ENCODE measurements at places on chromosomes 16 and 17.

DNA sequence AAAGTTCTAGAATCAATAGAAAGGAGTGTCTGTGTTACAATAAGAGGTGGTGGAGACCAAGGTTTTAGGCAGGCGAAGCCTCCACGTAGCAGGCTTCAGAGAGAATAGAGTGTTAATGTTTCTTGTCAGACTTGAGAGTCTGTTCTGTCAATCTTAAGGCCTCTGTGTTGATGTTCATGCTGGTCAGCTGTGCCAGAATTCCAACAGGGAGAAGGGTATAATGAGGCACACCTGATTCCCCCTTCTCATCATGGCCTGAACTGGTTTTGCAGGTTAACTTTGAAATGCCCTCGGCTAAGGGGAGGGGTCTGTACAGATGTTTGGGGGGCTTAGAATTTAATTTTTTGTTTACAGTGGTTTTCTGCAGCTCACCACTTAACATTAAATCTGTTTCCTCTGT is 46.0 kb downstream of the RNF112 start:
- DNase-seq = no peak

DNA sequence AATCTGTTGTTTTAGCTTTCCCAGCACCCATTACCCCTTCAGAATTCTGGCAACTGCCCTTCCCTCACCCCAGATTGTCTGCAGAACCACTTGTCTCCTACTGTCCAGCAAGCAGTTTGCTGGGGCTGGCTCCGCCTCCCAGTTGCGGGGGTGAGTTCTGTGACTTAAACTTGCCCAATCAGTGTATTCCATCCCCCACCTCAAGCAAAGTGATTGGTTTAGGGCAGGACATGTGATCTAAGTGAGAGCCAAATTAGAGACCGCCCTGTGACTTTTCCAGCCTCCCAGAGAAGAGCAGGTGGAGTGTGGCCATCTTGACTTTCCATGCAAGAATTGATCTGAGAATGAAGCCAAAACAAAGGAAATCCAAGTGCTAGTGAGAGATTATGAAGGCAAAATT is 22.7 kb upstream of the SRCIN1 start:
- no peak for DNase-seq

DNA sequence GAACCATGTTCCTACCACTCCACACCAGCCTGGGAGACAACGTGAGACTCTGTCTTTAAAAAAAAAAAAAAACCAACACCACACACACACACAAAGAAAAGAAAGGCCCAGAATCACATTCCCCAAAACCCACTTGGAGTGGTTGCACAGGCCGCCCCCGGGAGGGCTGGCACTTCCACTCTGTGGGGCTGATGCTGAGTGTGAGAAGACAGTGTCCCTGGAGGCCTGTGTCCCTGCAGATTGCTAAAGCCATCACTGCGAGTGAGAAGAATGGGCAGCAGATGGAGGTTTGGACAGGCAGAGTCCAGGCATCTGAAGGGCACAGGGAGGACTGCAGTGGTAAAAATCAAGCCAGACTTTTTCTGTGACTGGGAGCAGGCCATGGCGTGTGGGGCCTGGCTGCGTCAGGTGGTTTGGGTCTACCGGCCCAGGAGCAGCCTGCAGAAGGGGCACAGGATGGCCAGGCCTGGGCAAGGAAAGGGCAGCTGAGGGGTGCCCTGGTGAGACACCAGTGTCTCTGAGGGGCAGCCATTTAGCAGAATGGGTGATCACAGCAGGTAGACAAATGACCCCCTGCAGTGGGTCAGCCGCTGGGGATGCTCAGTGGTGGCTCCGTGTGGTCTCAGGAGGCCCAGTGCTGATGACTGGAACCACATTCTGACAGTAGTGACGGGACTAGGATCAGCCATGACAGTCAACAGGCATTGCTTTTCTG is 13.1 kb downstream of the CTRB2 start:
- DNase-seq = no peak

GRCh38 chr16:2091547-2092255 is 43.9 kb downstream of the TSC2 start:
- DNase-seq = no peak

- no peak for DNase-seq
Measured at GRCh38 chr16:8594149-8594666, 3.9 kb upstream of the TMEM114 start.

DNA sequence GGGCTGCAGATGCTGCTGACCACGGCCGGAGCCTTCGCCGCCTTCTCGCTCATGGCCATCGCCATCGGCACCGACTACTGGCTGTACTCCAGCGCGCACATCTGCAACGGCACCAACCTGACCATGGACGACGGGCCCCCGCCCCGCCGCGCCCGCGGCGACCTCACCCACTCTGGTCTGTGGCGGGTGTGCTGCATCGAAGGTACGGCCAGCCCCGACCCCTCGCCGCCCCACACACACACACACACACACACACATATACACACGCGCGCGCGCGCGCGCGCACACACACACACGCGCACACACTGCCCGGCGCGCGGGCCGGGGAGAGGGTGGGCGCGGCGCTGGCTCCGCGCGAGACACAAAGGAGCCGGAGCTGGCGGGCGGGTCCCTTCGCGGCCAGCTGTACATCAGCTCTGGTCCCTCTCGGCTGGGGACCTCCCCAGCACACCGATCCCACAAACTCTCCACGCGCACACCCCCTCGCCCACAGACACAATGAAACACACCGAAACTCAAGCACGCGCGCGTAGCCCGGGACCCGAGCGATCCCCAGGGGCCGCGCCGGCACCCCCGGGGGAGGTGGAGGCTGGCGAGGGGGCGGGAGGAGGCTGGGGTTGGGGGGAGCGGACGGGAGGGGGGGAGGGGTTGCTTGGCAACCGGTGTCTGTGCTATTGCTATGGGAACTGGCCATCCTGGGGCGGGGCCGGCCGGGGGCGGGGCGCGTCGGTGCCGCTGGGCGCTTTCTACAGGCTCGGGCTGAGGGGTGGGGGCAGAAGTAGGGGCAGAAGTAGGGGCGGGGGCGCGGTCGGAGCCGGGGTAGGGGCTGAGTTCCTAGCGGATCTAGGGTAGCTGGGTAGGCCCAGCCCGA is 658 bp downstream of the CACNG4 start:
- peak; percentile 87 for DNase-seq

DNA sequence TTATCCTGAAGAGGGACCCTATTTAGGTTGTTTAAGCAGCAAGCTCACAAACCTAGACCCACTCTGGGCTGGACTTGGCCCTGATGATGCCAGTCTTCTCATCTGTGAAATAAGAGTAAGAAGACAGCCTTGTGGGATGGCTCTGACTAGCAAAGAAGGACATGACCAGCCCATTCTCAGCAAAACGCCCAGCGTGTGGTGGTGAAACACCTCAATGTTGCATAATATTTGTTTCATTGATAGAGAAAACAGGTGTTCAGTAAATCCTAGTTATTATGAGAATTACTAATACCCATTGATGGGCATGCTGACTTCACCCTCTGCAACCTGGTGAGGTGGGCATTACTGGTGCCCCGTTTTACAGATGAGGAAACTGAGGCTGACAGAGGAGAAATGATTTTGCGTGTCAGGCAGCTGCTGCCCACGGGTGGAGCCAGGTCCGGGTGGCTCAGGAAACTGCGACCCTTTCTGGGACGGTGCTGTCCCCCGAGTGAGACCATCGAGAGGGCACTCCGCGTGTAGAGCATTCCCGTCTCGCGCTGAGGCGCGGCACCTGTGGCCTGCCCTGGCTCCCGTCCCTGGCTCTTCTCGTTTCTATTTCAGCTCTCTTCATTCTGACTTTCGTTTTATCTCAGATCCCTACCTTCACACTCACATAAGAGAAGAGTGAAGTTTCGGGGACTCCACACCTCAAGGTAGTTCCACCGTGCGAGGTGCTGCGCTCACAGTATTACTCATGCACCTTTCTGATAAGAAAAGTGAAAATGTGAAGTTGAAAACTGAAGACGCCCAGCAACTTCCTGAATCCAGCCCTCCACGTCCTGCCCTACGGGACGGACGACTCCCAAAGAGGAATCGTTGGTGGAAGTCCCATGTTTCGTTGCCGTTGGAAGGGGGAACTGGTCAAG is 48.5 kb downstream of the IRF8 start:
- no peak for DNase-seq

- no peak for DNase-seq
Measured at GRCh38 chr16:14354561-14355351, 275.3 kb downstream of the PARN start.

DNA sequence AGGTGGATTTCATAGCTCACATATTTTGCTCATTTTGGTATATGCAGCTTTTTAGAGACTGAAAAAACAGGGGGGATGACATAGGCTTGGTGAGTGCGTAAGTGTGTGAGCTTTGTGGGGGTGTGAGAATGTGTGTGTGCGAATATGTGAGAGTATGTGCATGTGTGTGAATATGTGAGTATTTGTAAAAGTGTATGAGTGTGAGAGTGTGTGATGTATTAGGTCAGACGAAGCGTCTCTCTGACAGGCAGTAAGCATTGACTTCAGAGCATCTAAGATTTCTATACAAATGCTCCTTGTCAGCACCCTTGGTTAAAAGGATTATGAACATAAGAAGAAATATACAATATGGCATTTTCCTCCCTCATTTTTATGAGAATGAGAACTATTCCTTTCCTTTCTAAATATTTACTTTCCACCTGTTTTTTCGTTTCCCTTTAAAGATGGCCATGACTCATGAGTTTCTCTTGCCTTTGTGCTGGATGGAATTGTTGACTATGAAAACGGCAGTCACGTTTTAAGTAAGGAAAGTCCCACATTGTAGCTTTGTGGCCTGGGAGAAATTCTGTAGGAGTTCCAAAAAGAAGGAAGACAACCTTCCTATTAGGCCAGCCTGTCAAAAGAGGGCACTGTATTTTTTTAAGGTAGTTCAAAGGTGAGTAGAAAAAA is 276.4 kb downstream of the FOXL1 start:
- DNase-seq = no peak

- DNase-seq = no peak
Measured at GRCh38 chr17:48468299-48468698, 38.3 kb upstream of the SKAP1 start.

- DNase-seq = no peak
Measured at GRCh38 chr16:57265850-57266530, 18.5 kb downstream of the PLLP start.

- no peak for DNase-seq
Measured at GRCh38 chr17:63540590-63540989, 9.7 kb upstream of the DCAF7 start.

GRCh38 chr16:88050952-88051660 is 99.9 kb downstream of the BANP start:
- DNase-seq = peak; percentile 9

- DNase-seq = peak; percentile 55
Measured at GRCh38 chr17:4998027-4998731, 429 bp downstream of the KIF1C start.

GRCh38 chr16:17509194-17509593 is 38.4 kb upstream of the XYLT1 start:
- no peak for DNase-seq

- no peak for DNase-seq
Measured at GRCh38 chr17:43772877-43773648, 5.7 kb downstream of the DUSP3 start.

GRCh38 chr16:79593754-79594153 is 6.8 kb downstream of the MAF start:
- no peak for DNase-seq

DNA sequence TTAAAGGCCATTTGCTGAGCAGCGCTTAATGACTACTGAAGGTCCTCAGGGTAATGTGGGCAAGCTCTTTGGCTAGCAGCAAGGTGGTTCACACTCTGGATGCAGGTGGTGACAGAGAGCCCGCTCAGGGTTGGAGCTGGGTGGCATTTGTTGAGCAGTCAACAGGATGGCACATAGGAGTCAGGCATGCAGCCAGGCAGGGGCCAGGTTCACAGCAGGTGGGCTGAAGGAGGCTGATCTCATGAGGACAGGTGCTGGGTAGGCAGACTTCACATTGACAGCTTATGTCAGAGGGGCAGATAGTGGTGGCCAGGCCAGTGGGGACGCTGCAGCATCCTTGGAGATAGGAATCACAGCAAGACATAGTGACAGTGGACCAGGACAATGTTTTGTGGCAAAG is 4.5 kb downstream of the KRTAP3-1 start:
- no peak for DNase-seq

Data from glutamatergic neuron (in vitro differentiated cells).